ENCODE measurements at places on chromosomes 16 and 17.

- no peak for DNase-seq
These were observed 408.0 kb downstream of the SLC39A11 start for GRCh38 chr17:72684405-72685020.

GRCh38 chr16:4240624-4241023 is 1.3 kb downstream of the SRL start:
- no peak for DNase-seq

GRCh38 chr17:31309556-31309955 is 4.3 kb downstream of the EVI2B start:
- DNase-seq: no peak

DNA sequence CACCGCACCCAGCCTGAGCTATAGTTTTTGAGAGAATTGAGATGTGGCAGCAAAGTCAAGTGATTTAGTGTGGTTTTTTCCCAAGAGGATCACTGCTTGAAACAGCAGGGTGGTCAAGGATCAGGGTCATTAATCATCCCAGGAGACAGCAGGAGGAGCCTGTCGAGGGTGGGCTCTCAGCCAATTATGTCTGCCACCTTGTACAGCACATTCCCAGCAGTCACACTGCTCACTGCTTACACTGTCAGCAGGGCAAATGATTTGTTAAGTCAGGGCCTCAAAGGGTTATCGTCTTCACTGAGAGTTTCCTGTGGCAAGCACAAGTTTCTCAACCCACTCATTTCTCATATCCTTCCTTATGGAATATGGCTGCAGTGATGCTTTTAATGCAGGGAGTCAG is 13.2 kb downstream of the B3GNT9 start:
- no peak for DNase-seq

- DNase-seq: no peak
These were observed 46.3 kb downstream of the CLEC19A start for GRCh38 chr16:19331794-19332193.

GRCh38 chr16:82366462-82366861 is 196.4 kb upstream of the MPHOSPH6 start:
- no peak for DNase-seq

GRCh38 chr17:56679115-56679776 is 85.7 kb downstream of the NOG start:
- no peak for DNase-seq

- DNase-seq: no peak
These were observed 14.9 kb downstream of the MYBBP1A start for GRCh38 chr17:4540224-4540651.

- no peak for DNase-seq
These were observed 32.6 kb upstream of the RGS9 start for GRCh38 chr17:65104541-65104940.

DNA sequence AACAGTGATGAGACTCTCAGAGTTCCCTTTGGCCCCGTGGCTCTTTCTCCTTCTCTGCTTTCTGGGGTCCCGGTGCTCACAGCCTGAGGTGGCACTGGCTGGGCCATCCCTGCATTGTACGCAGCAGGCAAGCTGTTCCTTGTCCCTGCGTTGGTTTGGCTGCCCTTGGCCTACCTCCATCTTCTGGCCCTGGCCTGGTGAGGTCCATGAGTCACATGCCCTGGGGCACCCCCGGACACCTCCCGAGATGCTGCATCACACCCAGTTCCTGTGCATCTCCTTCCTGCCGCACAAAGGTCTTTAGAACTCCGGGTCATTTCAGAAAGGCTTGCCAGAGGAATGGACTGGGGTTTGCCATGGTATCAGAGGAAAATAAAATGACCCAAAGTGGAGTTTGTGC is 9.5 kb downstream of the SULT1A2 start:
- DNase-seq: no peak

DNA sequence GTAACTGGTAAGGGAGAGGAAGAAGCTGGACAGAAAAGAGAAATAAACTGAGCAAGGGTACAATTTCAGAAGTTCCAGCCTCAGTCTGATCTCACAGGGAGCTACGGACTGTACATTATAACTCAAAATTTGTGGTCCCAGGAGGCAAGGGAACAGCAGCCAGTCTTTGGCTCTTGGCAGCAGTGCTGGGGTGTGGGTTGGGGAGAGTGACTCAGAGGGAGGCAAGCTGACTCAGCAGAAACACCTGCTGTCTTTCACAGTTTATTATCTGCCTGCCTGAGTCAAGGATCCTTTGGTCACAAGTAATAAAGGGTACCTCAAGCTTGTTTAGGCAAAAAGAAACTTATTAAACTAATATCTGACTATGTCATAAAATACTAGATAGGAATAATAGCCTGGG is 73.5 kb upstream of the KIF2B start:
- no peak for DNase-seq

GRCh38 chr17:48491527-48492273 is 39.1 kb downstream of the HOXB1 start:
- DNase-seq: no peak

GRCh38 chr16:845351-845745 is 44.8 kb upstream of the GNG13 start:
- no peak for DNase-seq

- DNase-seq: peak; percentile 8
These were observed 994 bp downstream of the CLTC start for GRCh38 chr17:59620518-59621259.

DNA sequence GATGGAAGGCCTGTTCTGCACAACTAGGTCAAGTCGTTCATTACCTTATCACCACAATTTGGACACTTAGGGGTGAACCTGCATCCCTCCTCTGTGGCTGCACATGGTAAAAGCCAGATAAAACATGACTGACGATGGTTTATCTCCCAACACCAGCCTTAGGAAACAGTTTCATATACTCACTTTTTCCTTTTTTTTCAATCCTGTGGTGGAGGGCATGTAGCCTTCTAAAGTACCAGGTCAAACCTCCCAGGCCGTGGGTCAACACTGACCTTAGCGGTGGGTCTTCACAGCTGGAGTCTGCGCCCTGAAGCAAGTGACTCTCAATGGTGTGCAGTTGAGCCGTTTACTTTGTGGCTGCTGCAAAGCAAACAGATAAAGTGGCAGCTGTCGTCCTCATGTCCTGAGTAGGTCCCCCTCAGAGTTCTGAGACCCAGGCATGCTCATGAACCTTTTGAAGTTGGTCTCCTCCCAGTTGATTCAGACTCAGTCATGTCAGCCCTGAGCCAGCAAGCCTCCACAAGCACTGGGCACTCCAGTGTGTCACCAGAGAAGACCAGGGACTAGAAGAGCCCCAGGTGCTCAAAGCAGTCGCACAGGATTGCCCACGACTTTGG is 5.9 kb downstream of the FAHD1 start:
- DNase-seq: no peak

DNA sequence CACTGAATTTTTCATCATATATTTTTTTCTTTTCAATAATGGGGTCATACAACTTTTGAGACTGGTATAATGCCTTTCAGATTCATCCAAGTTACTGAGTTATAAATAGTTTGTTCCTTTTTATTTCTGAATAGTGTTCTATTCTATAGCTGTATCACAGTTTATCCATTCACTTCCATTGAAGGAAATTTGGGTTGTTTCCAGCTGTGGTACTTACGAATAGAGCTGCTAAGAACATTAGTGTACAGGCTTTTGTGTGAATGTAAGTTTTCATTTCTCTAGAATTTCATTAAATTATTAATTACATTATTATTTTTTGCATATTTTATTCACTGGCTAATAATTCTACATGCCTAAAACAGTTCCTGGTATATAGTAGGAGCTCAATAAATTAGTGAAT is 52.9 kb downstream of the SNTB2 start:
- no peak for DNase-seq

DNA sequence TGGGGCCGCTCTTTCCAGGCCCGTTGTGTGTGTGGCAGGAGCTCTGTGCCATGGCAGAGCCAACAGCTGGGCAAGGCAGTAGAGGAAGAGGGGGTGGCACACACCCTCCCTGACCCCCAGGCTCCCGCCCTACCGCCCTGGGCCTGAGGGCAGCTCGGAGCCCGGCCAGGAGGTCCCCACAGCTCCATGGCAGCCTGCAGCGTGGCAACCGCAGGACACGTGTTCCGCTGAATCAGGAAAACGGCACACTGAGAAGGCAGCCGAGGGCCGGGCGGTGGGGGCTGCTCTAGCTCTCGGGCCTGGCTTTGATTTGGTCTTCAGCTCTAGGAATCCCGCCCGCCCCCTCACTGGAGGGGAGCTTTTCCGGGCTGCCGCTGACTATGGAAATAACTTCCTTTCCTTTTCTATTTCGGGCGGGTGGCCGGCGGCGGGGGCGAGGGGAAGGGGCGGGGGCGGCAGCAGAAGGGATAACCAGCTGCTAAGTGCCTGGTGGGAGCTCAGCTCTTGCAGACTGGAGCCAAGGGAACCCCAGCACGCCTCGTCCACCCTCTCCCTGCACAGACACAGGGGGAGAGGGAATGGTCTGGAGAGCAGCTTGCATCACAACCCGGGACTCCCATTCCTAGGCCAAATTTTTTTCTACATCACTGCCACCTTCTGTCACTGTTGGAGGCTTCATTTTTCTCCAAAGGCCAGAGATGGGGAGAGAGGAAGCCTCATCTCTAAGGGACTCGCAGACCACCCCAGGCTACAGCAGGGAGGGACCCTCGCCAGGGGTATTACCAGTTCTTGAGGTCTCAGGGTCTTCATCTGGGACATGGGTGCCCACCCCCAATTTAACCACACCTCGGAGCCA is 24.8 kb upstream of the MRPS23 start:
- no peak for DNase-seq

DNA sequence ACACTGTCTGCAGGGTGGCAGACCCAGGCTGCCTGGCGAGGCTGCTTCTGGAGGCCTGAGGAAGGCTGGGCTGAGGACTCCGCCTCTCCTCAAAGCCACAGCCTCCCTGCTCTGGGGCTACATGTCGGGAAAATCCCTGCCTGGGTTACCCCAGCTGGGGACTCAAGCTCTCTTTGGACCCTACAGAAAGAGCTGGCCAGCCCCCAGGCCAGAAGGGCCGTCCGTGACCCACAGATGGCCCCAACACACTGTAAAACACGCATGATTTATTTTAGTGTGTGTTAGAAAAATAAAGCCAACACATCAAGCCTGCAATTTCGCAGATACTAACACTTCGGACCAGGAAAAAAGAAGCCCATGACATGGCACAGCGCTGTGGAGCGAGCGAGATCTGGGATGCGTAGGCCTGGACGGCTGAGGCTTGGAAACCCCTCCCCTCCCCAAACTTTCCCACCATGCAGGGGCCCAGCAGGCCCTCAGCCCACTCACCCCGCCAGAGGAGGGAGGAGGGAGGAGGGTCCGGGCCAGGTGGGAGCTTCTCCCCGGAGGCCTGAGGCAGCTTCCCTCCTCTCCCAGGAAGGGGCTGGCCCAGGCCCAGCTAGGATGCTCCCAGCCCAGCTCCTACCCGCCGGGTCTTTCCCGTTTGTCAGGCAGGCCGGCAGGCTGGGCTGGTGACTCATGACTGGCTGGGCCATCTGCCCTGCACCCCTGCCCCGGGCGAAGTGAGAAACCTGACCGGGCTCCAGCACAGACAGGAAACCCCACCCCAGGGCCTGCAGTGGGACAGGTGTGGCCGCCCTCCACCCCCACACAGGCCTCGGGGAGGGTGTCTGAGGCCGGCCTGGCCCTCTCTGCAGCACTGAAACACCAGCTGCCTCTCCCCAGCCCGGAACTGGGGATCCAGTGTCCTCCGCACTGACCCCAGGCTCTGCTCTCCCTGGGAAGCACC is 34.1 kb upstream of the SLC38A10 start:
- peak; percentile 90 for DNase-seq

DNA sequence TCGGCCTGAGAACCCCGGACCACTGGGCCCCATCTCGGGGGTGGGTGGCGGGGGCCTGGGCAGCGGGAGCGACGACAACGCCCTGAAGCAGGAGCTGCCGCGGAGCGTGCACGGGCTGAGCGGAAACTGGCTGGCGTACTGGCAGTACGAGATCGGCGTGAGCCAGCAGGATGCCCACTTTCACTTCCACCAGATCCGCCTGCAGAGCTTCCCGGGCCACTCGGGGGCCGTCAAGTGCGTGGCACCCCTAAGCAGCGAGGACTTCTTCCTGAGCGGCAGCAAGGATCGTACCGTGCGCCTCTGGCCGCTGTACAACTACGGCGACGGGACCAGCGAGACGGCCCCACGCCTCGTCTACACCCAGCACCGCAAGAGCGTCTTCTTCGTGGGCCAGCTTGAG is 8.9 kb upstream of the SERPINF2 start:
- DNase-seq: no peak

- no peak for DNase-seq
These were observed 14.2 kb downstream of the CIAPIN1 start for GRCh38 chr16:57432989-57433388.

DNA sequence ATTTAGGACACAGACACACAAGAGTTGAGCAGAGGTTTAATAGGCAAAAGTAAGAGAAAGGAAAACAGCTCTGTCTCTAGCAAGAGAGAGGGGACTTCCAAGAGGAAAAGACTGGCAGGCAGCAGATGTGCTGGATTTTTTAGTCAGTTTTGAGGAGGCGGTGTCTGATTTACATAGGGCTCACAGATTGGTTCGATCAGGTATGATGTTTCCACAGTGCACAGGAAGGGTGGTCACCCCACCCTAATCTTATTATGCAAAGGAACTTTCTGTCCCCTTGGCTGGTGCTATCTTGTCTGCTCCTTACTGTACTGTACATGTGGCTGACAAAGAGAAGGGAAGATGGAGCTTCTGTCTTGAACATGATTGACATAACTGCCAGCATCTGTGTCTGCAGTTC is 25.3 kb downstream of the BFAR start:
- no peak for DNase-seq

DNA sequence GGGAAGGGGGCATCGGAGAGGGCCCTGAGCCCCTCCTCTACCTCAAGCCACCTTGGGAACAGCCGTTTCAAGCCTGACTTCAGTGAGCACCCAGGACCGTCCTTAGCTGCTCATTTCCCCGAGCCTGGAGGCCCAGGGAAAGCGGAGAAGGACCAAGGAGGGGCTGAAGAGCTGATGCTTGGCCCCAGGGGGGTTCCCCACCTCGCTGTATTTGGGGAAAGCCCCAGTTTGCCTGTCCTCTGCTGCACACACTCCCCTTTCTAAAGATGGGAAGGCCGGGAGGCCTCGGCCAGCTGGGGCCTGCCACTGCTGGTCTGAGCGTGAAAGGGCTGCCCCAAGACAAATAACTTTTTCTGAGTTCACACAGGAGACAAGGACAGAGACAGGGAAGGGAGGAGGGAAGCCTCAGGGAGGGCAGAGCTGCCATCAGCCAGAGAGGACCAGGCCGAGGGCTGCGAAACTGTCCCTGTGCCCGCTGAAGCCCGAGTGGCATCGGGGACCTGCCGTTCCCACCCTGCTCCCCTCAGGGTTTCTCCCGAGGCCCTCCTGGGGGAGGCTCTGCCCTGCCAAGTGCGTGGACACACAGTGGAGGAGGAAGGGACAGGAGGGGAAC is 11.6 kb downstream of the ZACN start:
- no peak for DNase-seq

- DNase-seq: no peak
These were observed 22.1 kb downstream of the HS3ST6 start for GRCh38 chr16:1895949-1896675.
